Esophagus squamous epithelium (tissue), 5 donors: ENCODE measurements at places on chromosomes 12 and 14.

GRCh38 chr14:63705561-63706070 lies 22.2 kb downstream of the SGPP1 start:
- no peaks in the 10 kb centered on the region for H3K4me1 ChIP-seq
- no peaks in the 10 kb centered on the region for H3K36me3 ChIP-seq
- H3K4me3 ChIP-seq, result no peak overlapping the region
- no peaks in the 10 kb centered on the region for H3K27me3 ChIP-seq
- no peak overlapping the region for H3K27ac ChIP-seq
- no peak for DNase-seq

DNA sequence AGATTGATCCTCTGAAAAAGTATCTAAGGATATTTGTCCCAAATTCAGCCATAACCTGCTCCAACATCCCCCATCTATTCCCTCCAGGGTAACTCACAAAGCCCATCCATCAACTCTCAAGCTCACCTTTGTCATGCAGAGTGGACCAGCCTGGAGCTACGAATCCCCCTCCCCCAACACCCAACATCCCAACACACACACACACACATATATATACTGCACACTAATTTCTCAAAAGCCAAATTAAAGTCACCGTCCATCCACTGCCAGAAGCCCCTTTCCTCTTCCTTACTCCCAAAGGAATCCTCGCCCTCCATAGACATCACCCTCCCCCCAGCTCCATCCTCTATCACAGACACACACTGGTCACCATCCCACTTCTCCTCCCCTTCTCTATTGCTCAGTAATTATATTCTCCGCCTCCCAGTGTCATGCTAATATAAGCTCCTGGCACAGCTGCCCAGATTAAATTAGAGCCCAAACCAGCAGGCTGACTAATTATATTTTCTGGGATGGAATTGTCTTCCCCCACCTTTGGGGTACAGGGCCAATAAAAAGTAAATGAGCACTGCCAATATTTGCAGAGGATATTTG lies 13.5 kb upstream of the TESPA1 start:
- no peak overlapping the region for H3K4me3 ChIP-seq
- no peaks in the 10 kb centered on the region for H3K36me3 ChIP-seq
- no peaks in the 10 kb centered on the region for H3K27me3 ChIP-seq

GRCh38 chr14:96568621-96569020 lies 66.4 kb downstream of the PAPOLA start:
- no peak for DNase-seq
- H3K4me1 ChIP-seq, result no peaks in the 10 kb centered on the region
- H3K36me3 ChIP-seq, result no peaks in the 10 kb centered on the region
- H3K27me3 ChIP-seq, result no peaks in the 10 kb centered on the region
- H3K27ac ChIP-seq, result no peak overlapping the region

- no peak for DNase-seq
- no peak overlapping the region for H3K4me3 ChIP-seq
- H3K4me1 ChIP-seq, result no peaks in the 10 kb centered on the region
- no peak overlapping the region for H3K27ac ChIP-seq
Observed at GRCh38 chr12:130703733-130704375, 12.2 kb downstream of the RIMBP2 start.

- H3K27ac ChIP-seq, result no peak overlapping the region
- H3K4me1 ChIP-seq, result no peaks in the 10 kb centered on the region
- DNase-seq, result no peak
- H3K4me3 ChIP-seq, result no peak overlapping the region
Observed at GRCh38 chr14:84646786-84647500, 883.0 kb upstream of the FLRT2 start.

DNA sequence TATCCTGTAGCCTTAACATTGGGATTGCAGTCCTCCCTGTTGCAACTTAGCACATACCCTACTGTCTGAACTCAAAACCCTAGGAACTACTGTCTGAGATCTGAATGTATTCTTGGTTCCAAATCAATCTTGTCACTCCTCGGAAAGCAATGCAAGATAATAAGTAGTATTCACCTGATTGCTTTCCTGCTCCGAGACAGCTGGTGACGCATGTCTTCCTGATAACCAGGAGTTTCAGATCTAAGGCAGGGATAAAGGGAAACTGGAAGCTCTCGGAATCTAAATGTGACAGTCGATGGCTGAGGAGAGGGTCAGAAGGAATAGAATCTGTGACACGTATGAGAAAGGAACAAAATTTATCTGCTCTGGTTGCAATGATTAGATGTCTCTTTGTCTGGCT lies 67.6 kb downstream of the RMST start:
- H3K4me1 ChIP-seq, result no peaks in the 10 kb centered on the region
- no peaks in the 10 kb centered on the region for H3K27me3 ChIP-seq
- H3K36me3 ChIP-seq, result no peaks in the 10 kb centered on the region
- no peak overlapping the region for H3K27ac ChIP-seq

DNA sequence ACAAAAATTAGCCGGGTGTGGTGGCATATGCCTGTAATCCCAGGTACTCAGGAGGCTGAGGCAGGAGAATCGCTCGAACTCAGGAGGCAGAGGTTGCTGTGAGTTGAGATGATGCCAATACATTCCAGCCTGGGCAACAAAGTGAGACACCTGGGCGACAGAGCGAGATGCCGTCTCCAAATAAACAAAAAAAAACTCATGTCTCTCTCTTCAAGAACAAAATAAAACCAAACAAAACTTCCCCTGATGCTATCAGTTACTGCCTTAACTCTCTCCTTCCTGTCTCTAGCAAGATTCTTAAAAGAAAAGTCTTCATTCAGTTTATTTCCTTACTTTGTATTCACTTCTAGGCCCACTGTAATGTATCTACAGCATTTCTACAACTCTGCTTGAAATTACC lies 20.8 kb downstream of the KLHL28 start:
- DNase-seq, result no peak
- no peak overlapping the region for H3K27ac ChIP-seq

DNA sequence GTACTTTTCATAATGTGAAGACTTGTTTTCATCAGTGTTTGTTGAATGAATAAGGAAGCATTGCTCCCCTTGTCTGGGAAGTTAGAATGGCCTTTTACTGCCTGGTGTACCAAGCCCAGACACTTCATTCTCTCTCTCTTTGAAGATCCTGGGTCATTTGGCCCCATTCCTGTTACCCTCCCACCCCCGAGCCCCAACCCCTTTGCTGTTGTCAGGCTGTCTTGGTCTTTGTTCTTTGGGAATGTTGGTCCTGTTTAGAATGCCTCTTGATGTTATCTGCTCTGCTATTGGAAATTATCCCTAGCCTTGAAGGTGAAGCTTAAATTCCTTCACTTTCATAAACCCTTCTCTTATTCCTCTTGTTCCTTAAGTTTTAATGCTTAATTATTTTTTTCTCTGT lies 13.8 kb downstream of the DERA start:
- H3K4me1 ChIP-seq, result no peaks in the 10 kb centered on the region
- no peaks in the 10 kb centered on the region for H3K36me3 ChIP-seq
- H3K4me3 ChIP-seq, result no peak overlapping the region
- no peak overlapping the region for H3K27ac ChIP-seq
